GM04504 (cell line): ENCODE measurements at places on chromosomes 6 and 20.
A peak's percentile ranks its signal among the peaks of the same experiment; 100 is the strongest.

GRCh38 chr6:11810854-11811643, 32.4 kb upstream of the ADTRP start:
- no peak for DNase-seq

GRCh38 chr20:24533449-24533848, 64.0 kb downstream of the SYNDIG1 start:
- DNase-seq = no peak

DNA sequence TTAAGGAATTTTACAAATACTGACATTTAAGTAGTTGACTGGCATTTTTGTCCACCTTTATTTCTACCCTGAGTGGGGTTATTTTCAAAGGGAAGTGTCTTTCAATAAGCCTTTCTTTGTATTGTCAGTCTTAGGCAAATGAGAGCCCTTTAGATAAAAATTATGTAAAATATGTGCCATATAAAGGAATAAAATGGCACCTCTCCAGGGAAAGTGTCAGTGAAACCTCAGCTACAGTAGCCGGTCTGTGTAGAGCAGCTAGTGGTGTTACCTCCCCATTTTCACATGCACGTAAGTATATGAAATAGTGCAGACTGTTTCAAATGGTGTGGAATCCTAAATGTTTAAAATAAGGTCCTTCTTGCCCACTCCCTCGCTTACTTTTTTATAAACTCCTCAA, 5.0 kb downstream of the FAM217B start:
- no peak for DNase-seq

DNA sequence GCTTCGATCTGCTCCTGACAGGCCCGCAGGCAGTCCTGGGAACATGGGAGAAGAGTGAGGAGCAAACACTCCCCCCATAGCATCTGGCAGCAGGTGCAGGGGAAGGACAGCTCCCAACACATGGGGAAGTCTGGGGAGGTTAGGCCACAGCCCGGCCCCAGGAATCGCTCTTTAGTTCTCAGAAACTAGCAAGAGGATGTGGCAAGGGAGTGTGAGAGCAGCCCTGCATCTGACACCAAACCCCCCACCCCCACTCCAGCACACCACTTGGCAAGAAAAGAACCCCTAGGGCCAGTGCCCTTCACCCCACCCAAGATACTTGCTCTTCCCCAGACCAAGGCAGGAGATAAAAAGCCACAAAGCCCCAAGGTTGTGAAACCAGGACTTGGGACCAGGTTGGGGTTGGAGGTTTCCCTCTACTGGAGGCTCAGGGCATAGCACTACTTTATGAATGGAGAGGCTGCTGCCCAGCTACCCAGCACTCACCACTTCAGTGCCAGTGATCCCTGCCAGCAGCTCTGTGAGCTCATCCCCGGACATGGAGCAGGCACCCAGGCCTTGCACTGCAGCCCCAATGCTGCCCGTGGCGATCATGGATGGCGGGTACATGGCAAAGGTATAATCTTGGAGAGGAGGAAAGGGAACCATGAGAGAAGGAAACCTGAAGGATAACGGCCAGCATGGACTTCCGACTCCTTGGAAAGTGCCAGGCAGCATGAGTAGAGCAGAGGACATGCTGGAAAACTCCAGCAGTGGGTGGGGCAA, 5.4 kb downstream of the CCND3 start:
- DNase-seq = peak; percentile 82

DNA sequence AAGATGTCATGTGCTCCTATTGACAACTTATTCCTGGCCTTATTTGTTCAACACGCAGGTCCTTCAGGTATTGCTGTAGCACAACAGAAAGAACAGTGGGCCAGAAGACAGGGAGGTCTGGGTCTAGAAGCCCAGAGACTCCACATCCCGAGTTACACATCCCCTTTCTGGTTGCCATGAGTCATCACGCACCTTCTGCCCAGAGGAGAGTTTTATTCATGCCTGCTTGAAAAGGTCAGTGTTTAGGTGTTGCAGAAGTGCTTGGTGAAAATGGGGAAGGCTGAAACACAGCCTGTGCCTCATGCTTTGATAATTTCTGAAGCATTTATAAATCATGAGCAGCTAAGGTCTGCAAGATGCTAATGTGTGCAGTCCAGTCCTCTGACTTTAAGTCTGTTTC, 256.4 kb downstream of the GMPR start:
- DNase-seq = no peak

DNA sequence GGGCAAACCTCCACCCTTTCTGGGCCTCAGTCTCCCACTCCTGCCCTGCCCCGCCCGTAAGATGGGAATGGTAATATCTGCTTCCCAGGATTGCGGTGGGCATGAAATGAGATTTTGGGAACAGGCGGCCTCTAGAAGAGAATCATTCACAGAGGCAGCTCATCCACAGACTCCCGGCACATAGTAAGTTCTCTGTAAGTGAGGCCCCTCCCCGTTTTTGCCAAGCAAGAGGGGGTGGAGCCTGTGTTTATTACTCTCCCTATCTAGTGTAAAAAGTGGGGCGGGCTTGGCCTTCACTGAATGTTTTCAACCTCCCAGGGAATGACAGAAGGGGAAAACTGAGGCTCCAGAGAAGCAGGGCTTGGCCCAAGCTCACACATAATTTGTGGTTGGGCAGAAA, 20.0 kb downstream of the SUN5 start:
- no peak for DNase-seq

GRCh38 chr20:62136283-62137091, 6.7 kb downstream of the PSMA7 start:
- DNase-seq = no peak

- no peak for DNase-seq
These were observed 55.1 kb downstream of the MYLK4 start for GRCh38 chr6:2695454-2696095.

DNA sequence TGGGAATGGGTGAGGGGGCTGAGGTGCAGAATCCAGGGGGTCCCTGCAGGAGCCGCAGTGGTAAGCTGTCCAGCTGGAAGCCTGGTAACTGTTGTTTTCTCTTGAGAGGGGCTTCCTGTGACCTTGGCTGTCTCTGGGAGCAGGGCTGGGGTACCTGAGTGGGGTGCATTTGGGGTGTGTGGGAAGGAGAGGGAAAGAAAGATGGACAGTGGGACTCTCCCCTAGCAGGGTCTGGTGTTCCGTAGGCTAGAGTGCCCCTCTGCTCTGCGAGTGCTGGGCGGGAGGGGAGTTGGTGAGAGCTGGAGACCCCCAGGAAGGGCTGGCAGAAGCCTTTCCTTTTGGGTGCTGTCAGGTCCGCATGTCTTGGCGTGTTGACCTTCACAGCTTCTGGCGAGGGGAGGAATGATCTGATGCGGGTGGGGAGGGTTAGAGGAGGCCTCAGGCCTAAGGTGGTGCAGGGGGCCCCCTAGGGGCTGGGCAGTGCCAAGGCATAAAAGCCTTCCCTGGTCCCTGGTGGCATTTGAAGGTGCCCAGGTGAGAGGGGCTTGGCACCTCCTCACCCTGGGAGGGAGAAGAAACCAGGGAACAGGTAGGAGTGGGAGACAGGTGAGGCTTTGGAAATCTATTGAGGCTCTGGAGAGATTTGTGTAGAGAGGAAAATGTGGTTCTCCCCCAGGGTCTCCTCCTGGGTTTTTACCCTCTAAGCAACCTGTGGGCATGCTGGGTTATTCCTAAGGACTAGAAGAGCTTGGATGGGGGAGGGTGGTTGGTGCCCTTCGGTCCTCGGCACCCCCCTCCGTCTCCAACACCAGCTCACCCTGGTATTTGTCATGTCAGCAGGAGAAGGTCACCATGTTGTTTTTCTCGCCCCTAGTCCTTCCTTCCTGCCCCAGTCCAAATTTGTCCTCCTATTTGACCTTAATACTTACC, 3.3 kb downstream of the VEGFA start:
- DNase-seq = peak; percentile 17

- no peak for DNase-seq
These were observed 305.8 kb downstream of the TFAP2C start for GRCh38 chr20:56934888-56935287.

GRCh38 chr6:75157336-75157735, 48.5 kb downstream of the COL12A1 start:
- no peak for DNase-seq

DNA sequence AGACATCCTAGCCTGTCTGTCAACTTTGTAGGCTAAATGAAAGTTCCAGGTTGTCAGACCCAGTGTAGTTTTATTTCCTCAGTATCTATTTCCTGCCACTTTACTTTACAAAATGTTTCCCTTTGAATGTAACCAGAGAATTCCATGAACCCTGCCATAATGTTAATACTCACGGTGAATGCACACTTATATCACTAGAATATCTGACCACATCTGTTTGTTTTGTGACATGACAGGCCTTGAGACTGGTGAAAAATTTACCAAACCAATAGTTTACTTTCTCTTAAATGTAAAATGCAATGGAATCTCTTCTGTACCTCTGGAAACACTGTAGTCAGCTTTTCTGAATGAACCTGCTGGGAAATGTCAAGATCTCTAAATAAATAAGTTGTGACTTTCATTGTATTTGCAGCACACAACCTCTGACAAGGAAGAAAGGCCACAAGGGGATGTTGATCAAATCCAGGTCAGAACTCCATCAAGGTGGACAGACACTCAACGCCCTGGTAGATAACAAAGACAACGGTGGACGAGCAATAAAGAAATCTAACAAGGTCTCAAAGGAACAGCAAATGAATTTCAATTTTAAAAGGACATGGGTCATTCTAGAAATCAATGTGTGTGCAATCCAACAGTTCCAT, 59.2 kb downstream of the BACH2 start:
- no peak for DNase-seq

DNA sequence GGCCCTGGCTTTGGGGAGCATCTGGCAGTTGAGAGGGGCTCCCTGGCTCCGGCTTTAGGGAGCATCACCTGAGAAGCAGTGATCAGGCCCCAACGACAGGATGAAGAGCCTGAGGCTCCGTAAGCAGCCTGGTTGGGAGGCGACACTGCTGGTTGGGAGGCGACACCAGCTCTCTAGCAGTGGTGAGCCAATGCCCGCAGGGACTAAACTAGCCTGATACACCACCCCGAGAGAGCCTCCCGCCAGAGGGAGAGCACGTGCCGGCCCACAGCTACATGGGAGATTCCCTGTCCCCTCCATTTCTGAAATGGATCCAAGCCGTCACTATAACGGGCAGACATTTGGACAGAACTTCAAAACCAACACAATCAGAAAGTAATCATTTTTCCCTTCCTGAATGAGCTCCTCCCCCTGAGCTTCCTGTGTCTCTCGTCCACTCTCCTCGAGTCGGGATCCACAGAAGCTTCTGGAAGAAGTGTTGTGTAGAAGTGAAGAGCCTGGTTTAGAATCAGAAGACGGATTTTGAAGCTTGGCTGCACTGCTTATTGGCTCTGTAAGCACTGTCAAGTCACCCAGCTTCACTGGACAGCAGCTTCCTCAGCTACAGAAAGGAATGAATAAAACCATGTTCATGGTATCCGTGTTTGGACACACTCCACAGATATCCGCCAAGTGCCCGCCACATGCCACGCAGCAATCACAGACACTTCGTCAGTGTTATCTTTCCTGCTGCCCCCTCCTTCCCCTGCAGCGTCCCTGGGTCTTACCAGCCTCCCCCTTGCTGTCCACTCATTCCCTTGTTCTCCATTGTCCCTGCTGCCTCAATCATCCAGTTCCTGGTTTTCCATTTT, 199.6 kb downstream of the TTLL2 start:
- no peak for DNase-seq

- DNase-seq = no peak
These were observed 40.8 kb upstream of the EPB41L1 start for GRCh38 chr20:36113566-36114250.

- DNase-seq = peak; percentile 10
These were observed 23.1 kb downstream of the ENPP3 start for GRCh38 chr6:131660195-131660594.

DNA sequence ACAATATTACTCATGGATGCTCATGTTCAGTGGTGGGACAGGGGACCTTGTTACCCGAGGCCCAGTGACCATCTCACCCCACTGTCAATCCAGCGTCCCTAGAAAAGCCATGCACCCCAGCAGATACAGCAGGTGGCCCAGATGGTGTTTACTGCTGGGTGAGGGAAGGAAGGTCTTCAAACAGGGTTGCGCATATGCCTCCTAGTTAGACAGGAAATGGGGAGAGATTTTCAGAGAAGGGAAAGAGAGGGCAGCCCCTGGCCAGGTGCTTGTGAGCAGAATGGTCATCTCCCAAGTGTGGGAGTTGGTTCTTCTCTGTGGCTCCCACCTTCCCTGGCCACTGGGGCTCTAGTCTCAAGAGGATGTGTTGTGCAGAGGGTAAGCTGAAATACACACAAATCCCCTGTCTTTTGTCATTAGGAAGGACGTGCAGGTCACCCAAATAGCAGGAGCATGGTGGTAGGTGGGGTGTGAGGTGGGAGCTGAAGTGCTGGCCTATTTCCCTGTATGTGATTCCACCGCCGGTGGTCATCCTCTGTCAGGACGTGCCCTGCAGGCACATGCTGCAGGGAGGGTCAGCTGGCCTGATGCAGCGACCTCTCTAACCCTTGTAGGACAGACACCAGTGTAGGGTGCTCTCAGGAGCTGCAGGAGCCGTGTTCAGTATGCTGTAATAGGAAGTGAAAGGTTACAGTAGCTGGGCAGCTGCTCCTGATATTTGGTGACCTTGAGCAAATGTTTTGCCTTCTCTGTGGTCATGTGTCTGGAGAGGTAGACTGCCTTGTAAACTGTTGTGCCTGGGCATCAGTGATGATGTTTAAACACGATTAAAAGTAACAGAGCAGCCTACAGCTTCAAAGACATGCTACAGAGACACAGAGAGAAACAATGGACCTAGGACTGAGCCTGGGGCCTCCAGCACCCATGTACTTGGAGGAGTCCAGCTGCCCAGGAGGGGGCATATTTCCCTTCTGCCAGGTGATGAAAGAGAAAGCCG, 3.2 kb upstream of the CST3 start:
- no peak for DNase-seq

DNA sequence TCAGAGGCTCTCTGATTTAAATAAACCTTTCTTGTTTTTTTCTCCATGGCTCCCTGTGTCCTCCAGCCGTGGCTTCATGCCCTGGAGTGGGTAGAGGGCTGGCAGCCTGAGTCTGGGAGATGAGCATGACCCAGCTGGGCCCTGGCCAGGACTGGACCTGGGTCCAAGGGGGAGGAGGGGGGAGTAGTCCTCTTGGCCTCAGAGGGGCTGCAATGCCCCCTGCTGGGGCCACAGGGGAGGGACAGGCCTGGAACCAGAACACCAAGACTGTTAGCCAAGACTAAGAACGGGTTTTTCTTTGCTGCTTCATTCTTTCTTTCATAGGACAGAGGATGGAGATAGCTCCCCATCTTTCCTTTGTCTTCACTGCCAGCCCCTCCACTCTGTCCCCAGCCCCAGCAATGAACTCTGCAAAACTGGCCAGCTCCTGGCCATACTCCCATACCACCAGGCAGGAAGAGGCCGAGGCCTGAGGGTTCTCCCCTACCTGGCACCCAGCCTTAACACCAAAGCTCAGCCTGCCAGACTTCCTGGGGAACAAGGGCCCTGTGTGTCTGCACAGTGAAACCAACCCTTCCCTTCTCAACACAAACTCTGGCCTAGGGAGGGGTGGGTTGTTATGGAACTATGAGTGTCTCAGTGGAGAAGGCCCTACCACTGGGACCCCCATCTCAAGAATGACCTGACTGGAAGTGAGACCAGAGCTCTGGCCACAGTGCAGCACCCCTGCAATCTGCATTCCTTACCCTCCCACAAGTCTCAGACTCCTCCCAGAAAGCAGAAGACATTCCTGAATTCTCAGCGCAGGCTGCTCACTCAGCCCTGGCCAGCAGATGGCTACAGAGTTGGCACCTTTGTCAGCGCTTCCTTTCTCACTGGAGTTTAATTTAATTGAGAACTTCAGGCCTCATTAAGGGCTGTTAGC, 11.0 kb downstream of the SLC29A1 start:
- DNase-seq = peak; percentile 51
